Stomach (tissue), 19 donors: ENCODE measurements at places on chromosomes 1 and 21. TPM values are rescaled to one million over a fixed set of nuclear protein-coding genes. Genes with fewer than 3 reads are reported as not detected.

The TNFSF4 gene
- total RNA-seq: not detected

The SLC6A17 gene
- total RNA-seq: 0.14 TPM

The TTLL7 gene
- total RNA-seq: 25.5 TPM

The SMIM1 gene
- not detected for total RNA-seq

The CRYAA gene
- total RNA-seq: not detected

The SMG5 gene
- 29.8 TPM for total RNA-seq

The TMPRSS15 gene
- total RNA-seq: not detected

The SRSF4 gene
- 328 TPM for total RNA-seq

The NID1 gene
- total RNA-seq: 95.1 TPM

The PTGER3 gene
- total RNA-seq: 2.3 TPM

The CDC20 gene
- total RNA-seq: 1.8 TPM

The ANKRD65 gene
- total RNA-seq: 5.1 TPM

The LENEP gene
- total RNA-seq: 1.1 TPM

The MSH4 gene
- not detected for total RNA-seq

The FGR gene
- 7.0 TPM for total RNA-seq

The C1QTNF12 gene
- total RNA-seq: 10.1 TPM

The RGS1 gene
- total RNA-seq: 39.3 TPM

The IGSF8 gene
- 65.2 TPM for total RNA-seq

The PTPN14 gene
- 38.7 TPM for total RNA-seq

The RPF1 gene
- total RNA-seq: 11.3 TPM

The HES5 gene
- not detected for total RNA-seq

The DEGS1 gene
- 37.5 TPM for total RNA-seq

The CCDC181 gene
- not detected for total RNA-seq

The LCA5L gene
- 2.2 TPM for total RNA-seq

The TXLNA gene
- total RNA-seq: 28.0 TPM

The HTR1D gene
- 0.58 TPM for total RNA-seq

The BARHL2 gene
- total RNA-seq: not detected

The NKAIN1 gene
- total RNA-seq: not detected

The ZNF695 gene
- total RNA-seq: not detected

The CCDC190 gene
- not detected for total RNA-seq

The LGR6 gene
- 0.43 TPM for total RNA-seq

The UBAP2L gene
- total RNA-seq: 62.4 TPM

The ZNF648 gene
- total RNA-seq: not detected

The GDAP2 gene
- total RNA-seq: 27.2 TPM

The VWA1 gene
- total RNA-seq: 21.1 TPM

The PLEKHG5 gene
- total RNA-seq: 4.9 TPM

The RGS5 gene
- total RNA-seq: 92.4 TPM

The CHI3L1 gene
- not detected for total RNA-seq

The NFASC gene
- 14.0 TPM for total RNA-seq

The OR2L3 gene
- not detected for total RNA-seq

The DENND2C gene
- 5.3 TPM for total RNA-seq

The CELA2A gene
- total RNA-seq: not detected

The TRIM17 gene
- total RNA-seq: 1.8 TPM

The DAB1 gene
- total RNA-seq: not detected

The SELP gene
- total RNA-seq: 2.3 TPM
